ENCODE measurements at places on chromosomes 13 and 19. TPM values are rescaled to one million over a fixed set of nuclear protein-coding genes. Genes with fewer than 3 reads are reported as not detected.

Gene ATP4B
- not detected for total RNA-seq

Gene CYP4F2
- 1.9 TPM for total RNA-seq

Gene ZNF700
- total RNA-seq = 10.1 TPM

Gene PTH2
- total RNA-seq = not detected

Gene KLK3
- total RNA-seq = not detected

Gene CEACAM20
- not detected for total RNA-seq

Gene YJEFN3
- 0.50 TPM for total RNA-seq

Gene TNFSF13B
- 1.3 TPM for total RNA-seq

Gene CACNG8
- total RNA-seq = 0.17 TPM

Gene POU2F2
- total RNA-seq = not detected

Gene KLK2
- total RNA-seq = not detected

Gene PTPRH
- total RNA-seq = 4.9 TPM

Gene IRGC
- not detected for total RNA-seq

Gene ZNF432
- total RNA-seq = 18.1 TPM

Gene DPP9
- total RNA-seq = 37.4 TPM

Gene OVOL3
- not detected for total RNA-seq

Gene CYSLTR2
- not detected for total RNA-seq

Gene ENOX1
- 0.52 TPM for total RNA-seq

Gene FCER2
- not detected for total RNA-seq

Gene PLIN5
- total RNA-seq = 0.40 TPM

Gene ZNF536
- total RNA-seq = 0.75 TPM

Gene ELSPBP1
- not detected for total RNA-seq

Gene ZNF8
- total RNA-seq = 4.2 TPM

Data from renal cortical epithelial cell (primary cell).